Foreskin keratinocyte (primary cell): ENCODE measurements at places on chromosomes 3 and 15.

DNA sequence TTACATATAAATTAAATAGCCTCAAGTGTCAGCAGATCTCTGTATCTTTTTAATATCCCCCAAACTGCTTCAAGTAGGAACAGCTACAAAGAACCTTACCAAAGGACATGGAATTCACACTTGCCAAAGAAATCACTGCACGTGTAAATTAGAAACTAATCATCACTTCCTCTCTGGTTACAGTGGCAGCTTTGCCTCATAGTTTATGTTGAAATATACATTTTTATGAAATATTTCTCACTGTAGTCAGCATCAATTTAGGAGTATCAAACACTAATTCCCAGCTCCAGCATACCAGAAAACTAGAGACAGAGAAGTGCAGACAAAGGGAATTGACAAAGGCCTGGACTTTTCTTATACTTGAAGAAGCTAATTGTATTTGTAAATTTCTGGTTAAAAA lies 260.9 kb downstream of the TIGIT start:
- no peak for DNase-seq

- peak; percentile 63 for DNase-seq
These were observed 27.3 kb downstream of the CCDC33 start for GRCh38 chr15:74263466-74263865.

DNA sequence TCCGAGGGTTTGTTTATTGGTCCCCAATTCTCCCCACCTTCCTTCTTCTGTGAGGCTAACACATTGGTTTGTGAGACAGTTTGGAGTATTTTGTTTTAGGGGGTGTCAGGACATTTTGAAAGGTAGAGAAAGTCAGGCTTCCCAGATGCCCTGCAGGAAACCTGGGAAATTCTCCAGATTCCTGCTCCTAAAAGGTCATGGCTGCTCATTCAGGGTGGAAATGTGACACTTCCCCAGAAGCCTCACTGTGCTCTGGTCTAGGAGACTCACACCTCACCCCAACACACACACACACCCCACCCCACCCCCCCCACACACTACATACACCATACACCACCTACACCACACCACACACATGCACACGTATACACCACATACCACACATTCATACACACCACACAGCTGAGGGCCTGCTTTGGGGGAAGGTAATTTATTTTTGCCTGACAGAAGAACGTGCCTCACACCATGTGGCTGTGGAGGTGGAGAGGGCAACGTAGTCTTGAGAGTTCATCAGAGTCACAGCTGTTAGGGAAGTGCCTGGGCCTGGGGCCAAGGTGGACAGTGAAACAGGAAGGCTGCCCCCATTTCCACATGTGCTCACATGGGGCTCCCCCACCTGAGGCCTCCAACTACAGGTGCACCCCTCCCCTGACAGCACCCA lies 40.4 kb upstream of the LIMD1 start:
- DNase-seq = no peak

DNA sequence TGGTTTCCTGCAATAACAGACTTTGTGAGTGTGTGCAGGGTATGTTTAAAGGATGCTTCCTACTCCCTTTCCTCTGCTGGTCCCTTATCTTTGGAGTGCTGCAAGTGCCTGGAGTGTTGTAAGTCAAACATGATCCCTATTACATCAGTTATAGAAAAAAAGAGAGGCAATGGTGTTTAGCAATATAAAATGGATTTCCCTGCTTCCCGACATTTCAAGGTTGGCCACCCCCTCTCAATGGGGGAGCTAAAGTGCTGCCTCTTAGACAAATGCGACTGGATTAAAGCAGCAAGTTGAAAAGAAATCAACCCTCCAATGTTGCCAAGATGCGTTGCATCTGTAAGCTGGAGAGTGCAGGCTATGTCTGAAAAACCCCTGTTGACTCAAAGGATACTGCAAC lies 203.1 kb upstream of the WNT5A start:
- no peak for DNase-seq

GRCh38 chr15:49045751-49046219 lies 461 bp downstream of the SECISBP2L start:
- DNase-seq = peak; percentile 47

DNA sequence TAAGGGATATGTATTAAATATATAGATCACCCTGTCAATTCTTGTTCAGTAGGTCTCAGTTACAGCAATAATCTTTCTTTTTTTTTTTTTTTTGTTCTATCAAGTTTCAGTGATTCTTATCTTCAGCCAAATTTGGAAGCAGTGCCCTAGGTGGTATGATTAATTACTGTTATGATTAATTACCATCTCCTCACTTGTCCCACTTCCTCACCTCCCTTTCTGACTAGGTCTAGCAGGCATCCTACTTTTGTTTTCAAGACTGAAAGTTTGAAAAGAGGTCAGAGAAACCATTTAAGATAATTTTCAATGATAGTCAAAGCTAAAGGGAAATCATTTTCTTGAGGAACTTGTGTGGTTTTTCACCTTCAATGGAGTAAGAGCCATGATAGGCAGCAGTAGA lies 144.0 kb upstream of the CNTN4 start:
- no peak for DNase-seq

GRCh38 chr3:58557491-58557890 lies 19.7 kb downstream of the FAM107A start:
- no peak for DNase-seq

- no peak for DNase-seq
These were observed 584 bp upstream of the RPL32 start for GRCh38 chr3:12841970-12842328.

GRCh38 chr15:83565553-83566159 lies 88.3 kb upstream of the ADAMTSL3 start:
- peak; percentile 23 for DNase-seq

- no peak for DNase-seq
These were observed 9.1 kb downstream of the MCTP2 start for GRCh38 chr15:94240480-94240879.

DNA sequence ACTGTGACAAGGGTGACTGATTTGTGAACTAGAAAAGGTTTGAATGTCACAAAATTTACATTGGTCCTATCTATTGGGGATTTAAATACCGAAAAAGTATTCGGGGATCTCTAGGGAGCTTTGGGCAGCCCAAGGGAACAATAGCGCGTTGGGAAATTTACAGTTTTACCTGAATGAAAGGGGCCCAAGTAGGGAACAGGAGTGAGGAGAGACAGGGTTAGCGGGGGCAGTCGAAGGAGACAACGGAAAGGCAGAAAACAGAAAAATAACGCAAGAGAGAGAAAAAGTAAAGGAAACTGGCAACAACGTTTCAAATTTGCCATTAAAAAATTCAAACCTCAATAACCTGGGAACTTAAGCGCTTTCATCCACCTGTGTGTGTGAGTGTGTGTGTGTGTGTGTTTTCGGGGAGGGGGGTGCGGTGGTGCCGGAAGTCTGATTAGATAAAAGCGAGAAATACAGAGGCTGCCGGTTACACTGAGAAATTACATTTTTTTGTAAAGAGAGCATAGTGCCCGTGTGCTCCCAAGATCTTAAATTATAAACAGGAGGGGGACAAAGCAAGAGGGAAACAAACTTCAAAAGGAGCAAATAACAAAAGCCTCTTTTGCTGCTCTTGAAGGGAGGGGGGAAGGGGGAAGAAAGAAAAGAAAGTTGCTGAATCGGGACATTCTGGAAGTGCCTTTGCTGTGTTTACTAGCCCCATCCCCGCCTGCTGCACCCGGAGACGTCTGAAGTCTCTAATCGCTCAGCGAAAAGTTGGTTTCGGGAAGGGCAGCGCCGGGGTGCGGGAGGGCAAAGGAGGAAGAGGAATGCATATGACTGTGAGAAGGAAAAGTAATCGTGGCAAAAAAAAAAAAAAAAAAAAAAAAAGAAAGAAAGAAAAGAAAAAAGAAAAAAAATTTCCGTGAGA lies 721 bp upstream of the ZIC1 start:
- no peak for DNase-seq

- no peak for DNase-seq
These were observed 17.2 kb upstream of the TIMP4 start for GRCh38 chr3:12175844-12176453.

GRCh38 chr15:51375966-51376640 lies 34.6 kb downstream of the GLDN start:
- no peak for DNase-seq

- no peak for DNase-seq
These were observed 58.0 kb downstream of the ABTB1 start for GRCh38 chr3:127730666-127731295.

DNA sequence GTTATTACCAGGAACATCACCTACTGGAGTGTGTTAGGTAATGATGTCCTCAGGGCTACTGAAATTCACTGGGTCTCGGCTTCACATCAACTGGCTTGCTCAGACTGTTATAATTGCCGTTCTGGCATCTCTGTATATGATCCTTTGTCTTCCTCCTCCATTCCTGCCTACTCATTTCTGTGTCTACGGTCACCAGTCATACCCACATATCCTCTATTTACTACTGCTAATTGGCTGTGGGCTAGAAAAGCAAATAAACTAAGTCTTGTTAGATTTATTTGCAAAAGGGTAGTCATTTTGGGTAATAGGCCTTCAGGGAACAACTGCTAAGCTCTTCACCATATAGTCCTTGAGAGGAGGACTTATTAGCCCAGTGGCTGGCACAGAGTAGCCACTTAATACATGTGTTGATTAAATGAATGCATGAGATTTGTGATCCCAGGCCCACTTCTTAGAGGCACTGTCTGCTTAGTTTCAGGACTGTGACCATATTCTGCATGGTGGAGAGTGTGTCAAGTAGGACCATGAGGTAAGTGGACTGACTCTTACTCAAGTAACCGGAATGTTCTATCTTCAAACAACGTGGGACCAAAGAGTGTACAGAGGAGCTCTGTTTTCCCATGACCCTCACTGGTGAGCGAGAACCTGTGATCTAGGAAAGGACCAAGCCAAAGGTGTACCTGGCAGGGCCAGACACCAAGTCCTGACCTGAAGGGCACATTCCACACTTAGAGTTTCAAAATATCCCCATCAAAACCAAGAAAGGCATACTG lies 13.2 kb downstream of the ZDHHC3 start:
- DNase-seq = peak; percentile 32

DNA sequence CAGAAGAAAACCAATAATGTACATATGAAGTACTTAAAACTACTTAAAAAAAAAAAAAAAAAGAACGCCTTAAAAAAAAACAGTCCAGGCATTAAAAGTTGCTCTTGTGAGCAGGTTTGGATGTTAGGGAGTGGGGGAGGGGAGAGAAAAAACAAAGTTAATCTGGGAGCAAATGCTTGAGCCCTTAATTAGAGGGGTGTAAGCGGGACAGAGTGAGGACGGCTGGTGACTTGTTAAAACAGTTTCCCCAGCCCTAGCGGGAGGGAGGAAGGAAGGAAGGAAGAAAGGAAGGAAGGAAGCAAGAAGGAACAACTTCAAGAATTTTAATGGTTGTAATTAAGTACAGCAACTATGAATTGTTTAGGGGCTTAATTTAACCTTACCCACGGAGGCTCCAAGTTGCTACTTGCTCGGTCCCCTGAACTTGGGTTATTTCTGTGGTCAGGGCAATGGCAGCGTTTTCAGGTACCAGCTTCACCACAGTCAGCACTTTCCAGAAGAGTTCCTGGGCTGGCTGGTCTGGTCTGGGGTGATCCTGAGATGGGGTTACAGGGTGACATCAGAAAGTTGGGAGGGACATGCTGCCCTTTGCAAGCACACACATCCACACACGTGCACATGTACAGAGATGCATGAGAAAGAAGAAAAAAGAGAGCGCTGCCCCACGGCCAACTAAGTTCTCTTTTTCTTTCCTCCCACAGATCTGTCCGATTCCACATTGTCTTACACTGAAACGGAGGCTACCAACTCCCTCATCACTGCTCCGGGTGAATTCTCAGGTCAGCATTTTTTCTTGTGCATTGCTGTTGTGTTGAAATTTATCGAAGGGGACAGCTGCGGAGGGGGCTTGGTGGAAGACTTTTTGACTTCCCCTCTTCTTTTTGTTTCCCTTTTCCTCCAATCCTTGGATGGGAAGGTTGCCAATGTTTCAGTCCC lies 14.0 kb downstream of the SMAD6 start:
- DNase-seq = no peak

GRCh38 chr3:107523289-107523538 lies 452 bp downstream of the BBX start:
- DNase-seq = no peak

DNA sequence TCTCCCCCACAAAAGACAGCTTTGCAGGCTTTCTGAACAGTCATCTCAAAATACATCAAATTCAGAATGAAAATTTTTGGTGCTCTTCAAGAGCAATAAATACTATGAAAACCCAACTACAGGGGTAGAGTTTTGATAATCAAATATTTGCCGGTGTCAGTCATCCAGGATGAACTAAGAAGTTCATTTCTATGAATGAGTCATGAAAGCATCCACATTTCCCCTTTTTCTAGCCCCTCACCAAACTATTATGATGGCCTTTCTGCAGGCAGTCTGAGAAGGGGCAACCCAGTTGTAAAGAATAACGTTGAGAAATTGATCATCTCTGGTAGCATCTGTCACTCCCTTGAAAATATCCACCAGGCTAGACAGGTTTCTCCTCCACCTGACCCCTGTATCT lies 3.1 kb upstream of the LPCAT4 start:
- DNase-seq = no peak

DNA sequence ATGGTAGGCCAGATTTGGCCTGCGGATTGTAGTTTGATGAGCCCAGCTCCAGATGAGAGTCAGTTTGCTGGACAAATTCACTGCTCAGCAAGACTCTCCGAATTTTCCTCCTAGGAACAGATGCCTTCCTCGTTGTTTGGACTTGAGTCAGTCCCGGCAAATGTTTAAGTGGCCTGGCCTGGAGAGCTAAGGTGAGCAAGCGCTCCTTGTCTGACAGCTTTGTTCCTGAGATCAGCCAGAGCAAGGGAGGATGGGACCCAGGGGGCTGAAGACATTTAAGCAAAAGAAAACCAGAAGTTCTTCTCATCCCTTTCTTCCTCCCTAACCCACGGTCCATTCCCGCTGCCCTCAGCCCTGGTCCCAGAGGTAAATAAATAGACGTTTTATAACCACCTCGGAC lies 40.3 kb downstream of the POLR2M start:
- no peak for DNase-seq

GRCh38 chr3:14297784-14298236 lies 104.6 kb upstream of the SLC6A6 start:
- peak; percentile 74 for DNase-seq

DNA sequence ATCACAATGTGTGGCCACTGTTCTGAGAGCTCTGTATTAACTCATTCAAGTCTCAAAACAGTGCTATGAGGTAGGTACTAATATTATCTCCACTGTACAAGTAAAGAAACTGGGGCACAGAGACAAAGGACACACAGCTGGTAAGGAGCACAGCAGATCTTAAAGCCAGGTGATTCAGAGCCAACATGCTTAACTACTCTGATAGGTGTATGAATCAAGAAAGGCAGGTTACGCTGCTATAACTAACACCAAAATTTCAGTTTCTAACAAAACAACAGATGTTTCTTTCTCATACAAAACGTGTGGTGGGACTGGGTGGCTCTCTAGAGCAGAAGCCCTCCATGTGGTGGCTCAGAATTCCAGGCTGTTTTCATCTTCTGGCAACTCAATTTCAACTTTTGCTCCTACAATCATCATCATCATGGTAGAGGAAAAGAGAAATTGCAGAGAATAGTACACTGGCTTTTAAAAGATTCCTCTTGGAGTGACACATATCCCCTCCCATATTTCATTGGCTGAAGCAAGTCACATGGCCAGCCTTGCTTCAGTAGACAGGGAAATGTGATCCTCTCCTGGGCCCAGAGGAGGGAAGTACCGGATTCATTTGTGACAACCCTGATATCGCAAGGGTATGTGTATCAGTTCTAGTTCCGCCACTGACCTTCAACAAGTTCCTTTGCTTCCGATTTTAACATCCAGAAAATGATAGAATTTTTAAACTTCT lies 126.2 kb upstream of the PTX3 start:
- DNase-seq = no peak
